ENCODE measurements at places on chromosomes 2 and 18.

DNA sequence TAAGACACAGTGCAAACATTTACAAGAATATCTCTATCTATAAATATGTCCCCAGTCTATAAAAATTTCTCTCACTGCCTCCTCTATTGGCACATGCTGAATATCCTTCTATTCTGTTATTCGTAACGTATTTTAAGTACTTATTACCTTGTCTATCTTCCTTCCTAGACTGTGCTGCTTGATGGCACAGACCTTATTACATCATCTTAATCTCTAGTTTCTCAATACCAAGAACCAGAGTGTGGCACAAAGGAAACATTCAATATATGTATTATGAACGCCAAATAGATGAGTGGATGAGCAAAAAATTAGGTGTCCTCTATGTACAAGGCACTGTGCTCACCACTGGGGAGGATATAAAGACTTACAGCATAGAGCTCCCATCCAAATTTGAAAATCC is 282.8 kb downstream of the NBAS start:
- DNase-seq: no peak

- no peak for DNase-seq
Observed at GRCh38 chr2:23619941-23620340, 235.0 kb downstream of the KLHL29 start.

- no peak for DNase-seq
Observed at GRCh38 chr2:170152421-170152820, 25.5 kb upstream of the MYO3B start.

DNA sequence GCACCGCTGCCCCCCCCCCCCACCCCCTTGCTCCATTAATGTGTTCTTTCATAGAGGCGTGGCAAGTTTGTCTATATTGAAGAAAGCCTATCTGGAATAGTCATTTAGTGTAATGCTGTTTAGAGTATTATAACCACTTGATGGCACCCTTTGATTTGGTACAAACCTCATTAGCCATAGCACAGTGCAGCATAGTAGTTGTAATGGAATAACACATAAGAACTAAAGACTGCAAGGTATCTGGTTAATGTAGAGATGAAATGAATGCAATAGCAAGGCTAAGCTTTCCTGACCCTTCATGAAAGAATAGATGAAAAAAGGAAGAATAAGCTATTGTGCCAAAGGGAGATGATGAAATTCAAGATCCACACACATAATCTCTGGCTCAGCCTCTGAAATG is 81.9 kb downstream of the EHBP1 start:
- peak; percentile 55 for DNase-seq

DNA sequence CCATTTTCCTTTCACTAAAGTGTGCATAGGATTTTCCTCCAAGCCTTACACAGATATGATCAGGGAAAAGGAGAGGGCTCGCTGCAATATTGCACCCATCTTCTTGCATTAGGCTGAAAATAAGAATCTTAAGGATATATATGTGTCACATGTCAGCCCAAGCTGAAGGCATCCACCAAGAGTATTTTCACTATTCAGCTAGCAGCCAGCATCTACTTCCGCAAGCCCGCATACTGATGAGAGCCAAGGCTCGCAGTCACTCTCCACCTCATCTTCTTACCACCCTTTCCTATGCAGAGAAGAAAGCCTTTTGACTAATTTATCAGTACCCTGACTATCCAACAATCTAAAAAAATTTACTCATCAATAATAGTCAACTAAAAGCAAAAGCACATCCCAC is 6.1 kb downstream of the TMEM163 start:
- DNase-seq: no peak

- DNase-seq: no peak
Observed at GRCh38 chr2:9033385-9034168, 30.1 kb upstream of the MBOAT2 start.

- no peak for DNase-seq
Observed at GRCh38 chr2:40361478-40361877, 90.4 kb downstream of the SLC8A1 start.
